ENCODE measurements at places on chromosomes 6 and 20.

DNA sequence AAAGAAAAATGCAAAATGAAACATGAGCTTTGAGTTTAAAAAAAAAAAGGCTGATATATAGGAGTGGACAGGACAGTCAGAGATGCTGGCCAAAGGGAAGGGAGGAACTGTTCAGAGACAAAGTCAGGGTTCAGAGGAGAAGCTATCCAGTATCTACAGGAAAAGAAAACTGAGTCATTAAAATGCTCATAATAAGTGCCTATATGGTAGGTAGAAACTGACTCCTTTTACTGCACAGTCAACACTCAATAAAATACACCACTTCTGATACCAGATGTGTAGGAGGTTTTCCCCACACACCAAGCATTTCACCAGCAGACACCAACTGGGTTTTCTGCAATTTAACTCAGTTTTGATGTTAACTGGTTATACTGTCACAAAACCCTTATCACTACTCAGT lies 32.9 kb downstream of the FRK start:
- DNase-seq = no peak

GRCh38 chr6:148952147-148953035 lies 205.6 kb downstream of the UST start:
- DNase-seq = no peak

GRCh38 chr6:162913206-162913605 lies 185.4 kb downstream of the PACRG start:
- no peak for DNase-seq

- DNase-seq = no peak
Measured at GRCh38 chr20:48667481-48667880, 160.3 kb downstream of the PREX1 start.

DNA sequence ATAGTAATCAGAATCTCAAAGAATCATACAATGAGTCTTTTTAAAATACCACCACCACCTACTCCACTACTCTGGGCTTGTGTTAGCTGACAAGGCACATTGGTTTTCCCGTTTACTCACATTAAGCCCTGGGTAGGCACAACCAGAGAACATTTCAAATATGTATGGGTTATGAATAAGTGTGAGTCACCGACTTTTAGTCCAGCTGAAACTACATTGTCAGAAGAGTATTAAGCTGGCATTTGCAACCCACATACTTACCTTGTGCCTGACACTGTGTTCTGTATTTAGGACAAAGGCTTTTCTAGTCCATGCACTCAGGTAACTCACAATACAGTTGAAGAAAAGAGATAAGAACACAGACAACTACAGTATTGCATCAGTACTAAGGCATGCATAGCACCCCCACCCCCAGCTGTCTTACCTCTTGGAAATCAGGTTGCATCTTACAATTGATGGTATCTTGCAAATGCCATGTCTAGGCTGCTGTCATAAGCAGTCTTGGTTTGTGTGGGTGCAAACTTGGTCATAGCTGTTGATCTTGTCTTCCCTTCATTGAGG lies 40.3 kb upstream of the AHI1 start:
- DNase-seq = no peak

GRCh38 chr6:46963626-46964025 lies 41.9 kb upstream of the ADGRF5 start:
- DNase-seq = no peak

DNA sequence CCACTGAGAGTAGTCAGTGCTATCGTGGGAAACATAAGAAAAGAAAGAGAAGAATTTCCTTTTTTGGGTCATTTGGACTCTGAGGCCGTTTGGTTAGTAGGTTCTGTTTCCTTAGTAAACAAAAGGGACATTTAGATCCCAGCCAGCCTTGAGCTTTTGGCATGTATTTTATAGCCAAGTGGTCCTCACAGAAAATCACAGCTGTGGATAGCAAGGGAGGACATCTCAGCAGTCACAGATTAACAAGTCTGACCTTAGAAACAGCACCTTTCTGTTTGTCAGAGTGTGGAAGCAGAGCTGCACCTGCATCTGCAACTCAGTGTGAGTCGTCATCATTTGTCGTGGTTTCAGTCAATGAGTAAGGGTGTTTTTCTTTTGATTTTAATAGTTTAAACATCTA lies 40.5 kb downstream of the FAM120B start:
- DNase-seq = no peak

- DNase-seq = no peak
Measured at GRCh38 chr20:63180569-63181185, 35.3 kb downstream of the YTHDF1 start.

- no peak for DNase-seq
Measured at GRCh38 chr20:35007891-35008290, 52.2 kb downstream of the MYH7B start.

DNA sequence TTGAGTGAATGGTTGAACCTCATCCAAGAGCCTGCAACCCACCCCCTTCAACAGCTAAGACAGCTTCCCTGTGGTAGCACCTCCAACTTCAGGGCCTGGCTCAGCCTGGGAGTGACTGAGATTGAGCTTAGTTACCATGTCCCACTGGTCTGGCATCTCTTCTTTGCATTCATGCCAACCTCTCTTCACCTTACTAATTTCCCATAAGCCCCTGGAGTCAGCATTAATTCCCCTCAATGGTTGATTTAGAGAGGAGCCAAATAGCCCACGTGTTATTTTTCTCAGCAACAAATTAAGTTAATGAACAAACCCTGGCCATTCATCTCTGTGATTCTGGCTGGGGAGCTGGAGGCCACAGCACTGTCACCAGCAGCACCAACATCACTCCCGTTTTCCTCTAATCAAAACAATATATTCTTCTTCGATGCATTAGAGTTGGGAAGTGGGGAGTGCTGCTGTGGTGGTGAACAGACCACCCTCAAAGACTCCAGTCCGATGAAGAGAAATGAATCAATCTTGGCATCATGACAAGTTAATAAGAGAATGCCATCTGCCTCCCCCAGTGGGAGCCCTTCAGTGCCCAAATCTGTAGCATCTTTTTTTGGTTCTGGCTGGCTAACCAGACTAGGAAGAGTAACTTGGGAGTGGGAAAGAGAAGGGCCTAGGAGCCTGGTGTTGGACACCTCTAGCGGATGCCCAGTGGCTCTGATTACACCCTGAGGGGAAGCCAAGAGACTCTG lies 316.9 kb upstream of the RNF24 start:
- DNase-seq = no peak

- peak; percentile 58 for DNase-seq
Measured at GRCh38 chr20:3781153-3781910, at the start of gene SPEF1. TSS of gene SPEF1 (minus strand) at chr20:3781448. CDS start at chr20:3781287, 161 bp downstream.

DNA sequence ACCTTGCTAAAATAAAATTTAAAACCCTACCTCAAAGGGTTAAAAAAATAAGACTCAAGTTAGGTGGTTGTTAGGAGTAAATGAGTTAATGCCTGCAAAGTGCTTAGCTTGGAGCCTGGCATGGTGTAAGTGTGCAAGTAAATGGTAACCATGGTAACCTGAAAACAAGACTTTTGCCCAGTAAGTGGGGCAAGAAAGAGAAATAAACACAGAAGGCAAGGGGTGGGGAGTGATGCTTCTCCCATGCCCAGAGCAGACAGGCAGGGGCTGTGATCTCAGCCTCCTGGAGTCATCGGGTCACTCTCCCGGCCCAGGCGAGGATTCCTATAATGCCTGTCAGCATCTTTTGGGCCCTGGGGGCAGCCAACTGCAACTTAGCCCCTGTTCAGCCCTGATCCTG lies 59.2 kb upstream of the SLC32A1 start:
- DNase-seq = no peak

DNA sequence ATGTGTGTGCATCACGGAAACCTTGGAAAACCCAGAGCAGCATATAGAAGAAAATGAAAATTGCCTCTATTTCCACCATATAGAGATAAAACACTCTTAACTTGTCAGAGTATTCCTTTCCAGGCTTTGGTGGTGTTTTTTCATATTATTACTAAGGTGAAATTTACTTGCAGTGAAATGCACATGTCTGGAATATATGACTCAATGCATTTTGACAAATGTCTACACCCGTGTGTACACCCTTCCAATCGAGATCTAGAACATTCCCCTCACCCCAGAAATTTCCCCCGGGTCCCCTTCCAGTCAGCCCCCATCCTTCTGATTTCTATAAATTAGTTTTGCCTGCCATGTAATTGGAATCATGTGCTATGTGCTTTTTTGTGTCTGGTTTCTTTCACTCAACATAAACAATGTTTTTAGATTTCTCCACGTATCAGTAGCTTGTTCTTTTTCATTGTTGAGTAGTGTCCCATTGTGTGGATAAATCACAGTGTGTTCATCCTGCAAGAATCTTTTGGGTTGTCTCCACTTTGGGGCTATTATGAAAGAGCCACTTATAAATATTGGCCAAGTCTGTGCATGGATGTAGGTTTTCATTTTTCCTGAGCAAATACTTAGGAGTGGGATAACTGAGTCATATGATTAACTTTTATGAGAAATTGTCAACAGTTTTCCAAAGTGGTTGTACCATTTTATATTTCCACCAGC lies 19.9 kb upstream of the PREX1 start:
- no peak for DNase-seq

GRCh38 chr6:97422171-97422570 lies 139.2 kb upstream of the MMS22L start:
- DNase-seq = no peak

DNA sequence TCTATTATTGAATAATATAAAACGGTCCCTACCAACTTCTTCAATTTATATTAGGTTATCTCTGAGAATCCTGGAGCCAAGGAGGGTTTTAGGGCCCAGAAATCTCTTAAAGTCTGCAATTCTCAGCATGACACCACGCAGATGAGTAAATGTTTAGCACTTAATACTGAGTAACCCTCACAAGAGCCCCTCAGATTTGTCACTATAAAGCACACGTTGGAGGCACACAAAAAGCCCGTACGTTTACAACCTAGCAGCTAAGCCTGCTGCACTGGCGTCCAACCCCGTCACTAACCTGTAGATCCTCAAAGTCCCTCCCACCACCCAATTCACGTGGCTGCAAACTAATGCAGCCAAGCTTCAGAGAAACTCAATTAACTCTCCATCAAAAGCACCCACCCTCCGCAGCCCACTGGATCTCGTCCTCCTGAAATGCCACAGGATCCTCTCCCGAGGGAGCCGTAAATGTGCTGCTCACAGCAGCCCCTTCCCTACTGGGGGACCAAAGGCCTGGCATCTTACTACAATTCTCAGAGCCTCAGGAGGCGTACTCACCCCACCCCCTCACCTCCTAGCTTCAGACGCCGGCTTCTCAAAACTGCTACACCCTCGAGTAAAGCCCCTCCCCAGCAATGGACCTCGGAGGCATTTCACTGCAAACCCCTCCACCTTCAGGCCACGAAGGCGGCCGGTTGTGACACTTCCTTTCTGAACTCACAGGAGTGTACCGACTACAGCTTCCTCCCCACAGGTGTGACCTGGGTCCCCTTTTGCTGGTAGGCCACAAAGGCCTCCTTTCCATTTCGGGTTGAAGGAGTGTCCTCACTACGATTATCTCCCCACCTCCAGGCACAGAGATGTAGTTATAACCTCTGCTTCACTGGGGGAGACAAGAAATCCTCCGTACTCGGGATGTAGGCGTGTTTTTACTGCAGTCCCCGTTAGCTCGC lies 909 bp downstream of the CPNE1 start:
- no peak for DNase-seq
